CD4-positive, alpha-beta T cell treated with Interleukin-2 at 100 ng/mL for 4 hours (primary cell): ENCODE measurements at places on chromosomes 1 and 21.

DNA sequence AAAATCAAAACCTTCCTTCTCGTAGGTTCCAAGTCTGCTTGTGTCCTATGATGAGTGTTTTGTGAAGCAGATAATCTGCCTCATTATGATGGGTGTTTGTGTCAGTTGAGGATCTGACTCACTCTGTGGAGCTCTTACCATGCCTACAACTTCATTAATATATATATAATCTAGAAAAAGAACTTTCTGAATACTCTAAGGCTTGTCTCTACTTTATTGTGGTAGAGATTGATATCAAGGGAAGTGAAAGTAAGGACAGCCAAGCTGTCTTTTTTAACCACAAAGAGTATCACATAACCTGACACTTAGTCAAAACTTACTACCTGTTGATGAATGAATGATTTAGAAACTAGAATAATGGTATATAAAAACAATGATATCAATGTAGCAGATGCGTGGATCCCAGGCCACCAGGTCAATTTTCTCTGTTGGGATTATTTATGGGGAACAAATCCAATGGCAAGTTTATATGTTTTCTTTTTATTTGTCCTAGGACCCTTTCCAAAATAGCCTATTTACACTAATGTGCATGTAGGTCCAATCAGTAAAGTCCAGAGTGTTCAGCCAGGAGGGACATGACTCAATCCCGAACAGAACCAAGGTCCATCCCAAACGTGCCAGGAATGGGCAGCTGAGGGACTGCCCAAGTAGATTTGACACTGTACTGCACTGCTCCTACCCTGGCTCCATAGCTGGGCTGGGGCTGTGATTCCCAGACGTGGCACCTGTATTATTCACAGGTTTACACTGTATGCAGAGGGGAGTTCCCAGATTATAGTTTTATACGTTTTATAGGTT, 182.3 kb upstream of the GREM2 start:
- no peak for DNase-seq

DNA sequence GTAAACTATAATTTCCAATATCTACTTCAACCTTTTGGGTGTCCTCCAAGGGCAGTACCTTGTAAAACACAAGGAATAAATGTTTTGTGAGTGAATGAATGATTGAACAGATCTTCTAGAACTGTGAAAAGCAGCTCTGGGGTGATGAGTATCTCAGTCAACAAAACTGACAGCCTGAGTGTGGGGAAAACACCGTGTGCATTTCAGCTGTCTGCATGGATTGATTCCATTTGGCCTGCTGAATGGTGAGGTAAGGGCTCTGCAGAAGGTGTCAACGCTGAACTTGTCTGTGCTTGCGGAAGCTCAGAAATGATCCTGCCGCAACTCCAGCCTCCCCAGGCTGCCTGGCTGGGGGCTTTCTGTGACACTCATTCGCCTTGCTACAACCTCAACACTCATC, 7.4 kb upstream of the AGMAT start:
- no peak for DNase-seq

- no peak for DNase-seq
Observed at GRCh38 chr1:234926264-234926558, 202.4 kb downstream of the TOMM20 start.

DNA sequence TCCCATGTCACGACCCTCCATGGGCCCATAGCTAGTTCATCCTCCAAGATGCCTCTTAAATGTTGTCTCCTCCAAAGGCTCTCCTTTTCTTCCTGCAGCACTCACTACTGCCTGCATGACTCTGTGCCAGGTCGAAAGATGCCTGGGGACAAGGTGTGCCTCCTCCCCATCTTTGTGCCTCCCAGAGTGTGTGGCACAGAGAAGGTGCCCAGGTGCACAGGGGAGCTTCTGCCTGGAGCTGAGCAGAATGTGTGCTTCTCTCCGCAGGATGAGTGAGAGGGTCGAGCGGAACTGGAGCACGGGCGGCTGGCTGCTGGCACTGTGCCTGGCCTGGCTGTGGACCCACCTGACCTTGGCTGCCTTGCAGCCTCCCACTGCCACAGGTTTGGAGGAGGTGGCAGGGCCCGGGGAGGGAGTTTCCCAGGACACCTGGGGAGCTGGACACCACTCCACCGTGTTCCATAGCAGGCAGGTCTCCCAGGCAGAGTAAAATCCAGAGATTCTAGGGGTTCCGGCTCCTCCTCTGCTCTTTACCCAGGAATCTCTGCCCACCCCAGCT, 6.9 kb upstream of the PPM1J start:
- no peak for DNase-seq

DNA sequence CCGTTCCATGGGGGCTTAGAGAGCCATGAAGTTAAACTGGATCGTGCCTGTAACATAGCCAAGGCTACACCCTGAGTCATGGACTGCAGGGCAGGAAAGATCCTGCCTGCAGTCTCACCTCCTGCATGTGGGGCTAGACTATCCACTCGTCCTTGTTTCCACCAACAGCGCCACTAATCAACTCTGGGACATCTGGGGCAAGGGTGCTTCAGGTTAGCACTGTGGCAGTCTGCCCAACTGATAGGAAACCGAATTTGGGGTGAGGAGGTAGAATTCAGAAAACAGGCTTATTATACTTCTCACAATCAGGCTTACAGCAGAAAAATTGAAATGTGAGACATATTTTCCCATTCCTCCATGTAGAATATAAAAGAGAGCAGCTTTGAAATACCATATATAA, 85.2 kb upstream of the ADAM30 start:
- DNase-seq: no peak

DNA sequence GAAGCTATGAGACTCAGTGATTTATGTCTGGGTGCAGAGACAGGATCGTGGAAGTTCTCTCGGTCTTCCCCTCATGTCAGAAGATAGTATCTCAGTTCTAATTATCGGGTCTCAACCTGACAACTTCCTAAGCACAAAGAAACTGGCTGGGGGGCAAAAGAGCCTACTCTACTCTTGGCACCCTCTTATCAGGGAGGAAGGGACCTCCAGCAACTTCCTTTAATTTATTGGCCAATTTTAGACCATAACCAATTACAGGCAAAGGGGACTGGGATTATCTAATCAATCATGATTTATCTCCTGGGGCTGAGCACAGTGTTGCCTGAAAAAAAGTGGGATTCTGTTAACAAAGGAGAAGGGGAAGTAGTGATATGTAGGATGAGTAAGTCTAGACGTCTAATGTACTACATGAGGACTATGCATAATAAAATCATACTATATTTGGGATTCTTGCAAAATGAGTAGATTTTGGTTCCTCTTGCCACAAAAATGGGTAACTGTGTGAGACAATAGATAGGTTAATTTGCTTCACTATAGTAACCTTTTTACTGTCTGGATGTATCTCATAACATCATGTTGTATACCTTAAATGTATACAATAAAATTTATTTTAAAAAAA, 98.8 kb downstream of the ZFYVE9 start:
- DNase-seq: no peak

- no peak for DNase-seq
Observed at GRCh38 chr1:18326211-18326897, 154.4 kb upstream of the KLHDC7A start.

- DNase-seq: no peak
Observed at GRCh38 chr1:235504122-235504493, at the start of gene B3GALNT2. Gene B3GALNT2, minus strand, starts transcription at chr1:235504452. Its CDS starts 200 bp downstream, at chr1:235504252.

DNA sequence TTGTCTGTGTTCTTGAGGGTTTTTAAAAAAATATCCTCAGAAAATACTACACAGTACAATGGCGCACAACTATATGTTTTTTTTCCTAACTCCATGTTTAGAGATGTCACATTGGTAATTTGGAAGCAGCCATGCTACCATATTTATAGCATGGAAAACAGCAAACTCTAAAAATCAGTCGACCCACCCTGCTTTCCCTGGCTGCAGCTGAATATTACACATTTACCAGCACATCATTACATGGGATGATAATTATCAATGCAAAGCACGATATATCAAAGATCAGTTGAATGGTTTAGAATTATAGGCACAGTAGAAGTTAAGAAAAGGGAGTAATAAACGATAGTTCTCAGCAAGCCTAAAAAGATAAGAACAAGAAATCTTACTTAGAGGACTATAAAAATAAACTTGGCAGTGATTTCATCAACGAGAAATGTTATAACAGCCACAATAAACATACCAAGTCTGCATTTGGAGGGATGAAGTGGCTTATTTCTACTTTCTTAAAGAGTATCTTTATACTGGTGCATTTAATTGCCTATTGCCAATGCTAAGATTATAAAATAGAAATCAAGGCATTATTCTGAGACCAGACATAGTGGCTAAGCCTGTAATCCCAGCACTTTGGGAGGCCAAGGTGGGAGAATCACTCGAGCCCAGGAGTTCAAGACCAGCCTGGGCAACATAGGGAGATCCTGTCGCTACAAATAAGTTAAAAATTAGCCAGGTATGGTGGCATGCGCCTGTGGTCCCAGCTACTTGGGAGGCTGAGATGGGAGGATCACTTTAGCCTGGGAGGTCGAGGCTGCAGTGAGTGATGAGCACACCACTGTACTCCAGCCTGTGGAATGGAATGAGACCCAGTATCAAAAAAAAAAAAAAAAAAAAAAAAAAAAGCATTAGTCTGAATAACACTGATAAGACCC, 43.4 kb downstream of the WDR64 start:
- no peak for DNase-seq

GRCh38 chr1:7422081-7422480, 349.0 kb upstream of the VAMP3 start:
- DNase-seq: no peak

- no peak for DNase-seq
Observed at GRCh38 chr1:68346188-68346808, 103.5 kb downstream of the RPE65 start.
